ENCODE measurements at places on chromosomes 11 and 22.
A peak's percentile ranks its signal among the peaks of the same experiment; 100 is the strongest.

DNA sequence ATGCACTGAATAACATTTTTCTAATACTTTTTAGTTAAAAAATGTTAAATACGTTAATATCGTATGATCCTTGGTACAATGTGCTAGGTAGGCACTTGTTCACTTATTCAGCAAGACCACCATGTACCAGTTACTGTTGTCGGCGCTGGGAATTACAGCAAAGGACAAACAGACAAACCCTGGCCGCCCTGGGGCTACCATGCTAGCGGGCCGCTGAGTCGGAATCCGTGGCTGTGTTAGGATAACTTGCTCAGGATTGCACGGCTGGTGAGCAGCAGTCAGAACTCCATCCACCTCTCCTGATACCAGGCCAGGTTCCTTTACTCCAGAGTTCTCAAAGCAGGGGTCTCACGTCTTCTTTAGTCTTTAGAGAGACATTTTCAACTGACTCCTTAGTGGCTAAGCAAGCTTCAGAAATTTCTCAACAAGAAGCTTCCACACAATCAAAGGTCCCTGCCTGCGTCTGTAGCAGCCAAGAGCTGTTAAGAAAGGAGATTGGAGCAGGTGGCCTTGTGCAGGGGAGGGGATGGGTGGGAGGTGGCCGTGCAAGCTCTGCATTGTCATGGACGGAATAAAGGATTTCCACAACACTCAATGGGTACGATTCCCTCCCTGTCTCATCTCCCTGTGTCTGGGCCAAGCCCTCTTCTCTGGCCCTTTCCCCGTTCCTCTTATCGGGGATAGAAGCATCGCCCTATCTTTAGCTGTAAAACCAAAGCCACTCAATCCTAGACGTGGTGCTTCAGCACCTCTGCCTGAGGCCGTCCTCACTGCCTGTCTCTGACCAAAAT is 39.8 kb upstream of the NNMT start:
- no peak for DNase-seq

GRCh38 chr22:24007253-24008021 is 2.2 kb upstream of the GSTT4 start:
- no peak for DNase-seq

GRCh38 chr11:133545199-133545803 is 13.0 kb upstream of the OPCML start:
- DNase-seq: no peak

GRCh38 chr11:36090356-36091109 is 146.7 kb downstream of the LDLRAD3 start:
- no peak for DNase-seq

DNA sequence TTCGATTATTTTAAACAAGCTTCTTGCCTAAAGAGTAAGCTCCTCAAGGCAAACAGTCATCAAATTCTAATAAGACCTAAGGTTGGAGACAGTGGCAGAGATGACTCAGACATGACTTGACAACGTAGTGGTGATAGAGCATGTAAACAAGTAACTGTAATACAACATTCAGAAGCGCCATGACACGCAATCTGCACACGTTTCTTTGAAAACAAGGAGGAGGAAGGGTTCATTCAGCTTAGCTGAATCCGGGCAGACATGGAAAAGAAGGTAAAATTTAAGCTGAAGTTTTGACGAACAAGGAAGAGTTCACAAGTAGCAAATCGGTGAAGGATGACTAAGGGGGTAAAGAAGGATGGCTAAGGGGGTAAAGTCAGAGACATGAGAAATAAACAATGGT is 152.4 kb upstream of the ZC3H12C start:
- peak; percentile 37 for DNase-seq

DNA sequence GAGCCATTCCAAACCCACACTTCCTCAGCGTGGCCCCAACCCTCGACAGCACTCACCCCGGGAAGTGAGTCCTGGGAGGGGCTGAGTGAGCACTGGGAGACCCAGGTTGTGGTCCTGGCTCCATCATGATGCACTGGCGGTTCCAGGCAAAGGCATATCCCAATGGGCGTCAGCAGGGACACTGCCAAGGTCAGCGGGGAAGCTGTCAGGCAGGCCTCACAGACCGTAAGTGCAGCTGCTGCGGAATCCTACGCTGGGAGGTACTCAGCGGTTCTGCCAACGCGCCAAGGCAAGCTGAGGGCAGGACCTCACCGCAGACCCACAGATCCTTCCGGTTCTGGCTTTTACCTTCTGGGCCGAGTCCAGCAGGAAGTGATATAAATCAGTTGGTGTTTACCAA is 1.4 kb upstream of the GAL3ST1 start:
- no peak for DNase-seq

DNA sequence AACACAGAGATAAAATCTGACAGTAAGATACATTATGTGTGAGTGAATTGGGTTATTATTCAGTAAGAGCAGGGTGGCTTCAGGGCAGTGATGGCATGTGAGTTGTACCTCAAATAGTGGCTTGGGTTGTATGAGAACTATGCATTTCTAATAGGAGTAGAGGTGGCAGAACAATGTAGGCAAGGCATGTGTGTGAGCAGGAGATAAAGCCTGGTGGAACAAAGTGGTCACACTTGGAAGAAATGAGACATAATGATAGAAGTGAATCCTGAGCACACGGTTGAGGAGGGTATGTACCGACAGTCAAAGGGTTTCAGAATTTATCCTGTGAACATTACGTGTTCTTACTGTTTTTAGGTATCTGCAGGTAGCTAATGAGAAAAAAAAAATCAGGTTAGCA is 159.3 kb downstream of the CASP12 start:
- no peak for DNase-seq

GRCh38 chr22:46110215-46110614 is 40.1 kb upstream of the PPARA start:
- DNase-seq: no peak

- DNase-seq: no peak
These were observed 731 bp downstream of the GSTP1 start for GRCh38 chr11:67584205-67584880.

DNA sequence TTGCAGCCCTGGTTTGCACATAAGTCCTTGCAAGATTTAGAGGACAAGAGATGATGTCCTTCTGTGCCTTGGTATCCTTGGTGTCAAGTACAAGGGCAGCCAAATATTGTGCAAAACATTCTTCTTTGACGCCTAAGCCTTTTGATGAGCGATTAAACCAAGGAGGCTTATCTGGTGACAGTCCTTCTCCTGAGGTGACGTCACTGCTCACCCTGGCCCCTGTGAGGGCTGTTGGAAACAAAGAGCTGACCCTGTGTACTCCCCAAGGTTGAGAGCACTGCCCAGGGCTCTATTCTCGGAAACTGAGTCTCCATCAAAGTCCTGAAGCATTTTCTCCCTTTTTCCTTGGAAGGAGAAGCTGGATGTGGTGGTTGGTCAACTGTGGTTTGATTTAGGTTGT is 4.7 kb upstream of the GRAMD1B start:
- DNase-seq: no peak

GRCh38 chr22:19959043-19959586 is 17.5 kb upstream of the TXNRD2 start:
- DNase-seq: no peak

DNA sequence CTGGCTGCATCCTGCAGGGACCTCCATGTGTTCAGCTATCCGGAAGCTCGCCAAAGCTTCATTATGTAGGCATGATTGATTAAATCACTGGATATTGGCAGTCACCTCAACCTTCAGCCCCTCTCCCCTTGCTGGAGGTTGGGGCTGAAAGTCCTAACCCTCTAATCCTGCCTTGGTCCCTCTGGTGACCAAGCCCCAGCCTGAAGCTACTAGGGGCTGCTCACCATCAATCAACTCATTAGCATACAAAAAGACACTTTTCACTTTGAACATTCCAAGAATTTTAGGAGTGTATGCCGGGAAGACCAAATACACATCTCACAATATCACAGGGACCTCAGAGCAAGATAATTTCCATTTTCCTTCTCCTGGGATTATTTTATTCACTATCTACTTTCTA is 38.8 kb upstream of the TPBGL start:
- DNase-seq: no peak

GRCh38 chr11:21465920-21466319 is 727.0 kb upstream of the ANO5 start:
- DNase-seq: no peak

DNA sequence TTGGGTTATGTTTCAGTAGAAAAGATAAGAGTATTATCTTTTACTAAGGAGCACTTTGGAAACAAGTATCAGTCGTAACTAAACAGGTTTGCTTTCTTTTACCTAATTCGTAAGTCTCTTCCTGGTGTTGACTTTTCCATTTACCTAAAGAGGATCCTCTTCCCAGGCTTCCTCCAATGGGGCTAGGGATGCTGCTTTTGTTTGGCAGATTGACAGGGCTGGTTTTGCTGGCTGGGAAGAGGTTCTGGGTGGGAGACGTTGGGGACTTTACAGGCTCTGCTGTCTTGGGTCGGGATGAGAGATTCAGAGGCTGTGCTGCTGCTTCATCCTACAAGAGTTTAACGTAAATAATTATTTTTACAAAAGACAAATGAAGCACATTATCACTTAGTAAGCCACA is 306.7 kb downstream of the SOX6 start:
- DNase-seq: no peak

DNA sequence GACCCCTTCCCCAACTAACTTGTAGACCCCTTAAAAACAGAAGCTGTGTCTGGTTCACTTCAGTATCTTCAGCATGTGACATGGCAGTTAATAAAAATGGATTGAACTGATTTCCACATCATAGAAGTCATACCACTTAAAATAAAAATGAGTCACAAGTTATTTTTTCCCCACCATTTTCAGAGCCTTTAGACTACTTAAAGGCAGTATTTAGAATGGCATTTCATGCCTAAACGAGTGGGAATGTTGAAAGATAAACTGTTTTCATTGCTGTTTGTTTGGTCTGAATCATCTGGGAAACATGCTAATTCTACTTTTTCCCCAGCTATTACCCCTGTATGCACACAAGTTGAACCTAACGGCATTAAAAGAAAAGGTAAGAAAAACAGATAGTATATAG is 324.0 kb downstream of the RAB38 start:
- DNase-seq: peak; percentile 38

- DNase-seq: no peak
These were observed 87.1 kb upstream of the RAG2 start for GRCh38 chr11:36684840-36685801.

DNA sequence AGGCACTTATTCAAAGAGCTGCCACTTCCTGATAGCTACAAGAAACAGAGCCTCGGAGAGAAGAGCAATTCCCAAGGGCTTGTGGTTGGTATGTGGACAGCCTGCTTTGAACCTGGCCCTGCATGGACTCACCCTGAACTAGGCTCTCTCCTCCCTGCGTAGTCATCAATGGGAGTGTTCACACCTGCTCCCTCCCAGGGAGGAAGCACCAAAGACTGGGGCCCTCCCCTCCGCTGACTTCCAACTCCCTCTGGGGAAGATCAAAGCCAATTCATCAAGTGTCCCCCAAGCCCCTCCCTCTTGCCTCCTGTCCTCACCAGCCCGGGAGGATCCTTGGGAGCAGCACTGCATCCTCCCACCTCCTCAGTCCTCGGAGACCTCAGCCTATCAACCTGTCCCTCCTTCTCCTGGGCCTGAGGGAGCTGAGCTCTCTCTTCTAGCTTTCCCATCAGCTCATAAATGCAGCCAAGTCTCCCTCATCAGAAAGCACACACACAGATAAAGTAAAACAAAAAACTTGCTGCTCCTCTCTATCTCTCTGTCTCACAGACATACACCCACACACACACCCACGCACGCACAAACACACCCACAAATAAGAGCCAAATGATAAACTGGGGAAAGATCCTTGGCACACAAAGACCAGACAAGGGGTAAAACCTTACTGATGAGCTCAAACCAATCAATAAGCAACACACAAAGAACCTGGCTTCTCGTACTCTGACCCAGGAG is 3.3 kb downstream of the A4GALT start:
- no peak for DNase-seq

- DNase-seq: no peak
These were observed 41.9 kb downstream of the CERK start for GRCh38 chr22:46696229-46696518.

DNA sequence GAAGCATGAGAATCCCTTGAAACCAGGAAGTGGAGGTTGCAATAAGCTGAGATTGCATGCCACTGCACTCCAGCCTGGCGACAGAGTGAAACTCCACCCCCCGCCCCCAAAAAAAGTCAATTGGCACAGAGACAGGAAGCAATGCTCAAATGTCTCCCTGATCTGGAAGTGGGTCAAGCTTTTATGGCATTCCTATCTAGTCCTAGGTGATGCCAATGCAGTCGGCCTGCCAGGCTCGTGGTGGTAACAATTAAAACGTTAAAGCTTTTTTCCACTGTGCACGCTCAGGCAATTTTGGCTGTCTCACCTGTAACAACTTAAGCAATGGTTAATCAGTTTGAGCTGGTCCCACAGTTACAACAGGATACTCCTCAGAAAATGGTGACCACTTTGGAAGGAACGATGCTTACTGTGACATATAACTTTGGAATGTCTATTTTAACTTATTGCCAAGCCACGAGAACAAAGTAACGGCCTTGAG is 18.9 kb upstream of the PISD start:
- peak; percentile 54 for DNase-seq

GRCh38 chr11:114162719-114163123 is 103.2 kb downstream of the ZBTB16 start:
- DNase-seq: peak; percentile 80

- no peak for DNase-seq
These were observed 29.9 kb upstream of the MALAT1 start for GRCh38 chr11:65468874-65469333.

- no peak for DNase-seq
These were observed 826 bp upstream of the EEF1G start for GRCh38 chr11:62574363-62575071.

DNA sequence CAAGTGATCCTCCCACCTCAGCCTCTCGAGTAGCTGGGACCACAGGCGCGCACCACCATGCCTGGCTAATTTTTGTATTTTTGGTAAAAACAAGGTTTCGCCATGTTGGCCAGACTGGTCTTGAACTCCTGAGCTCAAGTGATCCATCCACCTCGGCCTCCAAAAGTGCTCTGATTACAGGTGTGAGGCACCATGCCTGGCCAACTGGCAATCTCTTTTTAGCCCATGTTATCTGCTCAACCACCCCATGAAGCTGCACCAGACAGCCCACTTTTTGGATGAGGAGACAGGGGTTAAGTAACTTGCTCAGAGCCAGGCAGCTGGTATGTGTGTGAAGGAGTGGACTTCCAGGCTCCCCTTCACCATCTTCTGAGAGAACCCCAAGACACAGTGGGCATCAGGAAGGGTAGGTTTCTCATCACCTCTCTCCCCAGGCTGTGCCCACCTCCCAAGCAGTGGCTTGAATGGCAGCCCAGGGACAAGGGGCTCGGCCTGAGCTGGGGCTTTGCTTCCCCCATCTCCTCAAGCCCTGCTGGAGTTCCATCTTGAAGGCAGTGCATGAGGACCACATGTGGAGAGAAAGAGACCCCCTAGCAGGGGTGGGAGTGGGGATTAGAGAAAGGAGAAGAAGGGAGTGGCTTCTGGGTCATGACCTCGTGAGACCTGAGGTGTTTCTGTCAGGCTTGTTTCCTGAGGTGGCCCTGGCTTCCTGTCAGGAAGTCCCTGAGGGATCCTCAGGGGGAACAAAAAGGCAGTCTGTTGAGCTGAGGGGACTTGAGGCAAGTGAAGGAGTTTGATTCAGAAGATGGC is 87.5 kb upstream of the PARVA start:
- DNase-seq: no peak
